ENCODE measurements at places on chromosomes 12 and 14.

GRCh38 chr12:25924491-25925001 is 33.9 kb upstream of the RASSF8 start:
- no peak for DNase-seq

GRCh38 chr14:81447021-81447764 is 47.1 kb upstream of the STON2 start:
- no peak for DNase-seq

DNA sequence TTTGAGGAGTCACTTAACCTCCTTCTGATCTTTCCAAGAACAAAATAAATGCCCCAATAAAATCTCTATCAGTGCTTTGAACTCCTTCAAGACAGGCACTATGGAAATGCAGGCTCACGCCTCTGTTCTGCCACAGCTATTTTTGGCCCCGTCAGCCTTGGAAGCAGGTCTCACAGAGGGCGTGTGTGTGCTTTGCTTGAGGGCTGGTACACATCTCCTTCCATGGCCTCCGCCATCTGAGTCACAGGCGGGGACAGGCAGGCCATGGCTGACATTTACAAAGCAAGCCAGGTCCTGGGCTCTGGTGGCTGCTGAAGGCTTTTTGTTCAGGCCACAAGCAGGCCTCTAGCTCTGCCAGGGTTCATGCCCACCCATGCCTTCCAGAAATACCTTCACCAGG is 16.0 kb downstream of the PRIMA1 start:
- DNase-seq: no peak

GRCh38 chr14:91885113-91885712 is 17.9 kb upstream of the TC2N start:
- DNase-seq: no peak

DNA sequence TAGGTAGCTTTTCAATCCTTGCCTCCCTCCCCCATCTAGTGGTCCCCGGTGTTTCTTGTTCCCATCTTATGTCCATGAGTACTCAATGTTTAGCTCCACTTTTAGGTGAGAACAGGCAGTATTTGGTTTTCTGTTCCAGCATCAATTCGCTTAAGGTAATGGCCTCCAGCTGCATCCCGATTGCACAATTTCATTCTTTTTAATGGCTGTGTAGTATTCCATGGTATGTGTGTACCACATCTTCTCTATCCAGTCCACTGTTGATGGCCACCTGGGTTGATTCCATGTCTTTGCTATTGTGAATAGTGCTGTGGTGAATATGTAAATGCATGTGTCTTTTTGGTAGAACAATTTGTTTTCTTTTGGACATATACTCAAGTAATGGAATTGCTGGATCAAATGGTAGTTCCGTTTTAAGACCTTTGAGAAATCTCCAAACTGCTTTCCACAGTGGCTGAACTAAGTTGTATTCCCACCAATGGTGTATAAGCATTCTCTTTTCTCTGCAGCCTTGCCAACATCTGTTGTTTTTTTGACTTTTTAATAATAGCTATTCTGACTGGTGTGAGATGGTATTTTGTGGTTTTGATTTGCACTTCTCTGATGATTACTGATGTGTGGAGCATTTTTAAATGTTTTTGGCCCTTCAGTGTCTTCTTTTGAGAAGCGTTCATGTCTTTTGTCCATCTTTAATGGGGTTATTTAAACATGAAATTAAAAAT is 34.2 kb upstream of the ASPG start:
- DNase-seq: no peak

GRCh38 chr14:90568405-90568804 is 171.6 kb downstream of the CALM1 start:
- DNase-seq: no peak

- no peak for DNase-seq
Observed at GRCh38 chr14:82126006-82126405, 592.4 kb upstream of the SEL1L start.

DNA sequence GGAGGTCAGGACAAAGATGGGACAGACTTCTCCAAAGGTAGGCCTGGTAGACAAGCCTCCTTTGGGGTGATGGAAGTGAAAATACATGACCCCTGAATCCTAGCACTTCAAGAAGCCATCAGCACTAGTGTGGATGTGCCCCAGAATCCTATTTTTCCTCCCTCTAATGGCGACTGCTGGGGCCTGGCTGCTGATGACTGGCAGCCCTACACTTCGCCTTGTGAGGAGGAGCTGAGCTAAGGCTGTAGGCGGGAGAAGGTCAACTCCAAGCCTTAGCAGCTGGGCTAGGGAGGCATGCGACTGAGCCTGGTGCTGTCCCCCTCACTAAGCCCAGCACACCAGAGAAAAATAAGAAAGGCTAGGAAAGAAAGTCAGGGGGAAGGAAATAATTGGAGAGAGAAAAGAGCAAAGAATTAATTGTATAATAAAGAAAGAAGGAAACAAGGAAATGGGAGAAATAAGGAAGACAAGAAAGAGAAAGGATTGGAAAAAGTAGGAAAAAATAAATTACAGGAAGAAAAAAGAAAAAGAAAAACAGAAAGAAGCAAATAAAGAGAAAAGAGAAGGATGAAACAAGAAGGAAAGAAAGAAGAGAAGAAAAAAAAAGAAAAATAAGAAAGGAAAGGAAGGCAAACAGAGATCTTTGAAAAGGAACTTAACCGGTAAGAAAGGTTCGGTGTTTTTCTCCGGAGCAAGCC is 4.7 kb upstream of the HOXC10 start:
- no peak for DNase-seq

- DNase-seq: no peak
Observed at GRCh38 chr14:69484444-69485314, at the start of gene PLEKHD1. Gene PLEKHD1 (plus strand): TSS chr14:69484728. CDS start chr14:69484966, 238 bp downstream.

DNA sequence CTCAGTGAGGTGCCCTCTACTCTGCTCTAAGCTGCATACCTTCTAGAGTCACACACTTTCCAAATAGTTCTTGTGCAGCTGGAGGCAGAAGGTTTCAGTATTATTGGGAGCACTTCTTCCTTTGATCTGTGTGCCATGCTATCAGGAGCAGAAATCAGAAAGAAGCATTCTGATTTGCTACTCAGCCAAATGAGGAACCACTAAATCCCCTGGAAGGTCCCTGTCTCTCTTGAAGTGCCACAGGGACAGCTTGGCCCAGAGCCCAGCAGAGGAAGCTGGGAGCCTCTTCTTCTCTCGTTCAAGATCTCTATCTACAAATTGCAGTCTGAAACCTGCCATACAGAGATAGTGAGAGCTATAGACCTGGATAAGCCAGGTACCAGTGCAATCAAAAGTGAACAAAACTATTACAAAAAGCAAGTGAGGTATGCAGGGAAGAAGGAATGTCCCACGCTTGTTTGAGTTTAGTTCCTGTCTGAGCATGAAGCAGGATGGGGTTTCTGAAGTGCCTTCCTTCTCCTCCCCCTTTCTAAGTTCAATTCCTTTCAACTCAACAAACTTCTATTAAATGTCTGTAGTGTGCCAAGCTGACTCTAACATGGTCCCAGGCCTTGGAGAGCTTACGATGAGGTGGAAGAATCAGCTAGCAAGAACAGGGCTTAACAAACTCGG is 100.9 kb upstream of the PARP11 start:
- DNase-seq: no peak

DNA sequence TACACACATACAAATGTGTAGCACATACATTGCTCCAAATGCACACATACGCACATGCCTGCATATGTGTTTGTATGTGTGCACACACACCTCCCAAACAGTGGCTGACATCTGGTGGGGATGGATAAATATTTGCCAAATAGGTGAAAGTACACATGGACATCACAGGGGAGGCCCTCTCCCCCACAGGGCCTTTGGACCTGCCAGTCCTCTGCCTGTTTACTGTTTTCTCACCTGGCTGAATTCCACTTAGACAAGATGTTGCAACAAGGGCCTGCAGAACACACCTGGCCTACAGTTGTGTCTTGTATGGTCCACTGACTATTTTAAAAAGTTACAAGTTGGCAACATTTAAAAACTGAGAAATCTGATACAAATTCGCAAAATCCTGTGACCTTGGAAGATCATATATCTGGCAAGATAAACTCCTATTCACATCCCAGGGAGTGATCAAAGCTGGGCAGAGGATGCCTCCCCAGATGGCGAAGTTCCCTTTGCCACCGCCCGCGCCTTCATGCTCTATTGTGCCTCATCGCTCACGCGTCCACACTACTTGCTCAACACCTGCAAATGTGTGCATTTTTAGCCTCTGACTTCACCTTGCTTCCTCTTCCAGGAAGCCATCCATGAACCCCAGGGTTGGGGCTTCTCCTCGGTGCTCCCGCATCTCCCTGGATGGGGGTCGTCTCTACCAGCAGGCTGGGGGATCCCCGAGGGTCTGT is 118.4 kb upstream of the FZD10 start:
- no peak for DNase-seq

GRCh38 chr14:100486025-100486828 is 101.0 kb downstream of the BEGAIN start:
- DNase-seq: no peak

- DNase-seq: no peak
Observed at GRCh38 chr12:33488036-33488435, 48.4 kb upstream of the SYT10 start.

- no peak for DNase-seq
Observed at GRCh38 chr14:55088356-55088755, 36.9 kb downstream of the MAPK1IP1L start.

DNA sequence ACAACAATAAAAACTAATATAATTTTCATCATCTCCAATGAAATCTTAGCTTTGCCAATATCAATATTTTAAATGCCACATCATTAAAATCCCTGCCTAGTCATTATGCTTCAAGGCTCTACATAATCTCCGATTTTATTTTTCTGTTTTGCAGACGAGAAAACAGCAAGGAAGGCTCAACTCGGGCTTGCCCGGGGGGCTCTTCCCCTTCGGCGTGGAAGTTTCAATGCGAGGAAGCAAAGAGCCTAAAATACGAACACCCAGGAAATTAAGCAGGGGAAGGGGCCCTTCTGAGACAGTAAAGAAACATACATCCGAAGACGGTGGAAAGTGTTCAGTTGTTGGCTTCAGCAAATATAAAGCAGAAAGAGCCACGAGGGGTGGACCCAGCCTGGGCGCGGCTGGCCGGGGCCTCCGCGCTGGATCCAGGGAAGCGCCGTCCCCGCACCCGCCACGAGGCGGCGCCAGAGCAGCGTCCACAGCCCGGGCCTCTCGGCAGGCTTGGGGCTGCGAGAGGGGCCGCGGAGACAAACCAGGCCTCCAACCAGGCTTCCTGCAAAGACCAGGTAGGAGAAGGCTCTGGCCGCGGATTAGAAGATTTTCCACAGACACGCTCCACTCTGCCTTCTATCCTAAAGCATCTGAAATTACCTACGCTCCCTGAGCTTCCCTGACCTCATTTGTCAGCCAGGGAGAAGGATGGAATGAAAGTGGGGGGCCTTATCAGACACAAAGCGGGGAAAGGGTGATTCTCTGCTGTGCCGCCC is 77.2 kb downstream of the SERPINA3 start:
- no peak for DNase-seq

DNA sequence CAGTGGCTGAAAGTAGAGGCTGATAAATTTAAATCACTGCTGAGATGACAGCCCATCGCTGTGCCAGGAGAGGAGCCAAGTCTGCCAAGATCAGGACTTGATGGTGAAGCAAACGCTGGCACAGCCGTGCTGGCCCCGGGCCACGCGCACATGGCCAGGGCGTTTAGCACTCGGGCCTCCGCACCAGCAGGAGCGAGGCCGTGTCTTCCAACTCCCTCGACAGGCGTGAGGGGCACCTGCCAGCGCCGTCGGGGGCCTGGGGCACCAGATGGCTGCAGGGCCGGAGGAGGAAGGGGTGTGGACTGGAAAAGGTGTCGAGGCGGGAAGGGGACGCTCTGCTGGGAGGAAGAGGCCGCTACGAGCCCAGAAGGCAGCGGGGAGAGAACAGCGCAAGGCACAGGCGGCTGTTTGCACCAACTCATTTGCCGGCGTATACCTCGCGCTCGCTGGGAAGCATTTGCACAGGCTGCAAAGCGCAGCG is 29.5 kb downstream of the RIMBP2 start:
- DNase-seq: no peak

- DNase-seq: no peak
Observed at GRCh38 chr14:67166450-67166853, 22.8 kb upstream of the GARIN2 start.

- no peak for DNase-seq
Observed at GRCh38 chr12:29711381-29711780, 72.4 kb downstream of the TMTC1 start.

DNA sequence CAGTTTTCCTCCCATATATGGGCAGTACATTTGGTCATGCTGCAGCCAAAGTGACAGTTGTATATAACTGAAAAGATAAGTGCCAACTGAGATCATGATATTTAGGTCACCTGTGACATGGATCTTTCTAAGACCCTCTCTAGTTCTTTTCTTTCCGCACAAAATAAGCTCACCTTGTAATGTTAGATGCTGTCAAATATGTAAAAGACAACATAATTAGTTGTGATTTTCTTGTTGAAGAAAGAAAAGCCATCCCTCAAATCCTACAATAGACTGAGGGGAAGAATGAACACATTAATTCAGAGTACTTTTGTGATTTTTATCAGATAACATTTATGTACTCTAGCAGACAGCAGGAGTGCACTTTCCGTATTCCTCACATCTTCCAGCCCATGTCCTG is 37.4 kb downstream of the OVCH1 start:
- no peak for DNase-seq

GRCh38 chr14:26966908-26967307 is 369.1 kb upstream of the NOVA1 start:
- DNase-seq: no peak

GRCh38 chr14:63438065-63438757 is 105.0 kb downstream of the PPP2R5E start:
- no peak for DNase-seq

DNA sequence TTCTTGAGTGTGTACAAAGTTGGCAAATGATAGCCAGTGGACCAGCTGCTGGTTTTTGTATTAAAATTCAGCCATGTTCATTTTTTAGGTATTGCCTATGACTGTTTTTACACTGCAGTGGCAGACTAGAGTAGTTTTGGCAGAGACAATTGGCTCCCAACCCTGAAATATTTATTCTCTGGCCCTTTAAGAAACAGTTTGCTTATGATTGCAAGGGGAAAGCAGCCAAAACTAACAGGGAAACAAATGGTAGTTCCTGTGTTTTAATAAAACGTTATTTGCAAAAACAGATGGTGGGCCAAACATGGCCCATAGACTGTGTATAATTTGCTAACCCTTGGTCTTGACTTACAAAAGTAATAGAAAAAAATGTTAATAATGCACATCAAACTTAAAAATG is 110.2 kb downstream of the ALX1 start:
- DNase-seq: no peak

DNA sequence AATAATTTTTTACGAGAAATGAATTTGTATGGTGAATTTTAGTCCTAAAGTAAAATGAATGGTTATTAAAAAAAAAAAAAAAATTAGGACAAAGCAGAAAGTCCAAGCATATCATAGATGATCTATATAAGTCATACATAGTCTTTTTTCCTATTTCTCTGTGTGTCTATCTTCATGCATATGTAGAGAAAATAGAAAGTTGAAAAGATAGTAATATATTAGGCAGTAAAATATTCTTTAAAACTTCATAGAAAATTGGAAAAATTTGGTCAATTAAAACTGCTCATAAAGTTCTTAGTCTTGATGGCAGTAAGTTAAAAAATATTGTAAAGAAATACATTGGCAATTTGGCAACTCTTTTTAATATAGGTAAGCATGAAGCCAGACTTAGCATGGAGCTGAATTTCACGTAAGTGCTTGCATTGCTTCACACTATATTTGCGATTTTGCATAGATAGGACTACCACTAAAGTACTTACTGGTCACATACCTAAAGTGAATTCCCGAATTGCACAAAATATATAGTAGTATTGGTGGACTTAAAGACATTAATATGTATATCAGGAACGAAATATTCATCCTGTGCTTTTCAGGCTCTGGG is 303.8 kb downstream of the IPO8 start:
- no peak for DNase-seq

GRCh38 chr12:56723889-56724700 is 1.0 kb downstream of the NACA start:
- DNase-seq: peak; percentile 28

All from mesenteric fat pad (tissue), 1 donor.